Fibroblast of skin of back (primary cell): ENCODE measurements at places on chromosomes 5 and 9.

GRCh38 chr5:91929522-91929817 lies 546.4 kb upstream of the ARRDC3 start:
- no peak for DNase-seq

GRCh38 chr9:79623799-79624721 lies 52.3 kb downstream of the TLE4 start:
- no peak for DNase-seq

- DNase-seq: no peak
Observed at GRCh38 chr9:79741381-79741780, 169.6 kb downstream of the TLE4 start.

DNA sequence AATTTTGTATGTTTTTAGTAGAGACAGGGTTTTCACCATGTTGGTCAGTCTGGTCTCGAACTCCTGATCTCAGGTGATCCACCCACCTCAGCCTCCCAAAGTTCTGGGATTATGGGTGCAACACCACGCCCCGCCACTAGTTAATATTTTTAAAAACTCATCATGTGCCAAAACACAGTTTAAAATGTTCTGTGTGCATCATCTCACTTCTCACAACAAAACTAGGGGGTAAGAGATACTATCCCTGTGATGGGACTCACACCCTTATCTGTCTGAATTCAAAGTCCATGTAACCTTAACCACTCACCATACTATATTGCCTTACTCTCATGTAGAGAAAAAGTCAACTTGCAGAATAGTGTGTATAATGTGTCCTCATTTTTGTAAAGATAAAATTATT lies 2.6 kb downstream of the PKD2L2 start:
- DNase-seq: no peak

DNA sequence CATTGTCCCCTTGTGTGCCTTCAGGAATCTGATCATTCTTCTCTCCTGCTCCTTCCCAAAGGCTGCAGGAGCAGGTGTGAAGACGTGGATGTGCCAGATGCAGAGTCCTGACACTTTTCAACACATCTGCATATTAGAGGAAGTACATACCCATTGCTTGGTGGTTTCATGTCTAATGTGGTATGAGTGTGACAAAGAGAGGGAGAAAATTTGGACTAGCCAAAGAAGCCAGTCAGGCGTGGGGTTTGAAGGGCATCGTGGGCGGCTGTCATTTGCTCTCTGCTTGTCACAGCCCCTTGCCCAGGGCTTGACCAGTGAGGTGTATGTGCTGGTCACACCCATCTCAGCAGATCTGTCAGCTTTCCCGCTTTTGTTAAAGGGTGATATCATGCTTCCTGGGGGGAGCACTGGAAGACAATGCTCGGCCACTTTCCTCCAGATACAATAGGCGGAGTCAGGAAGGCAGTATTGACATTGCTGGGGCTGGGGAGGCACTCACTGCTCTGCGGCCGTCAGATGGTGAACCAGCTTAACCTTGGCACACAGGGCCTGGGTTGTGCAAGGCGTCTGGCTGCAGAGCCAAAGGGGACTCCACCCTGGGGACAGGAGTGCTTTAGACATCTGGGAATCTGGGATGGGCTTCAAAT lies 8.6 kb downstream of the TEK start:
- DNase-seq: peak; percentile 45

DNA sequence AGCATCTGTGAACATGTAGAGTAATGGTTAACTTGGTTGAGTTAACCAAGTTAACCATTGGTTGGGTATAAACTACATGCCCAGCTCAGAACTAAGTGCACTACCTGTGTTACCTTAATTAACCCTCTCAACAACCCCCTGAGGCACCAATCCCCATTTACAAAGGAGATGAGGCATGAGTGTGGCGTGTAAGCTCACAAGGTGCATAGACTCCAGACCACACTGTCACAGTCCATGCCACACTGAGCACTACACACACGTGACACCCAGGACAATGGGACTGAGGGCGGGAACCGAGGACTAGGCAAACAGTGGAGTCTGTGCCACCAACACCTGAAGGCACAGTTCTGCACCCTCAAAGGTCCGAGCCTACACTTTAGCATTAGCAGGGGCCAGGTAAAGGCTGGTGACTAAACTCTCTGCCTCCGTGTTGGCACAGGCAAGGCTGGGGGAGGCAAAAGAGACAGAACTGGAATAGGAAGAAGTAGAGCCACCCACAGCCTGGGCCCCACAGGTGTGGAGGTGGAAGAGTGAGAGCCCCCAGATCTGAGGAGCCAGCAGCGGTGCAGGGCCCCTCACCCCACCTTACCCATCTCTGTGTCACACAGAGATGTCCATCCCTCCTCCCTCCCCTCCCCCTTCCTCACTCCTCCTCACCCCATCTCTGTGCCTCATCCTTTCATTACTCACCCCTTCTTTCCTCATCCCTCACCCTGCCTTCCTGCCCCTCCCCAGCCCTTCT lies 2.2 kb upstream of the DNAJB5 start:
- no peak for DNase-seq

DNA sequence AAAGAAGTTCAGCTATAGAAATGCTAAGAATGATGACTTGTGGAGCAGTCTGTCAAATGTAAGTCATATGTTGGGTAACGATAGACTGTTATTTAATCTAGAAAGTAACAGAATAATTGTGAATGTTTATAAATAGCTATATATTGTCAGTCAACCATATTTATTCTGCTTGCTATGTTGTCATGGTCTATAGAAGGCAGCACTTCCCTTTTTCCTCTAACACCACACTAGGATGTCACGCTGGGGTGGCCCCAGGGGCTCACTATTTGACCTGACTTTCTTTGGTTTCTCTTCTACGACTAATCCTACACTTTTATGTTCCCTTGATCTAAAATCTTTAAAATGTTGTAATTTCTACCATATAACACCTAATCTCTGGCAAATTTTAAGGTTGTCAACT lies 20.5 kb downstream of the ERAP2 start:
- DNase-seq: no peak

DNA sequence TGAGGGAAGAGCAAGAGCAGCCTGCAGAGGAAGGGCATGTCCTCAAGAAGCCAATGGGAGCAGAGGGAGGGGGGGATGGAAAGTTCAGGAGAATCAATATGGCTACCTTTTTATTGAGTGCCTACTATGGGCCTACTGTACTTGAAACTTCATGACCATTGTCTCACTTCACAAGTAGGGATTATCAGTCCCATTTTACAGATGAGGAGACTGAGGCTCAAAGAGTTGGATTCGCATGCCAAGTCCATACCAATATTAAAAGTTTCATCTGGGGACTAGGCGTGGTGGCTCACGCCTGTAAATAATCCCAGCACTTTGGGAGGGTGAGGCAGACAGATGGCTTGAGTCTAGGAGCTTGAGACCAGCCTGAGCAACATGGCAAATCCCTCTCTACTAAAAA lies 40.0 kb downstream of the RFK start:
- no peak for DNase-seq

DNA sequence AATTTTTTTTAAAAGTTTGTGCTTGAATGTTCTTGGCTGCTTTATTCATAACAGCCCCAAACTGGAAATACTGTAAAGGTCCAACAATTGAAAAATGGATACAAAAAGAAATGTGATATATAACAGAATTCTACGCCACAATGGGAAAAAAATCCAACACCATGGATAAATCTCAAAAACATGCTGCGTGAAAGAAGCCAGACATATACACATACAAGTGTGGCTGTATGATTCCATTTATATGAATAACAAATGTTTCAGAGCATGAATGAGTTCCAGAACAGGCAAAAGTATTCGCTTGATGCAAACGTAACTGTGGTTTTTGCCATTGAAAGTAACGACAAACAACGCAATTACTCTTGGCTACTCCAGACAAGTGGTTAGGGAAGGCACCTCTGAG lies 7.2 kb upstream of the SFXN1 start:
- DNase-seq: no peak

DNA sequence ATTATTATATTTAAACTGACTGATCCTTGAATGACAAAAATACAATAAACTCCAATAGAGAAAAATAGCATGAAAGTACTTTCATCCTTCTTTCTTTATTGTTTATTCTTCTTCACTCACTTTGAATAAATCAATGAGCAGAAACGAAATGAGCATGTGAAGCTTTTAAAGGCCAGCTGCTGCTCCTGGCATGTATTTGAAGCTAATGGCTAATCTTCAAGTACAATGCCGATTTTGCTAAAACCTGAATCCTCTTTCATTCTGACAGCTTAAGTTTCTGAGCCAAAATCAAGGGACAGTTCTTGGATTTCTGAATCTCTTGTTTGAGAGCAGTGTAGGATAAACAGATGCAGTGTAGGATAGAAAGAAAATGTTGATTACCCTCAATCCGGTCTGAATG lies 237.3 kb downstream of the CDH10 start:
- DNase-seq: no peak

DNA sequence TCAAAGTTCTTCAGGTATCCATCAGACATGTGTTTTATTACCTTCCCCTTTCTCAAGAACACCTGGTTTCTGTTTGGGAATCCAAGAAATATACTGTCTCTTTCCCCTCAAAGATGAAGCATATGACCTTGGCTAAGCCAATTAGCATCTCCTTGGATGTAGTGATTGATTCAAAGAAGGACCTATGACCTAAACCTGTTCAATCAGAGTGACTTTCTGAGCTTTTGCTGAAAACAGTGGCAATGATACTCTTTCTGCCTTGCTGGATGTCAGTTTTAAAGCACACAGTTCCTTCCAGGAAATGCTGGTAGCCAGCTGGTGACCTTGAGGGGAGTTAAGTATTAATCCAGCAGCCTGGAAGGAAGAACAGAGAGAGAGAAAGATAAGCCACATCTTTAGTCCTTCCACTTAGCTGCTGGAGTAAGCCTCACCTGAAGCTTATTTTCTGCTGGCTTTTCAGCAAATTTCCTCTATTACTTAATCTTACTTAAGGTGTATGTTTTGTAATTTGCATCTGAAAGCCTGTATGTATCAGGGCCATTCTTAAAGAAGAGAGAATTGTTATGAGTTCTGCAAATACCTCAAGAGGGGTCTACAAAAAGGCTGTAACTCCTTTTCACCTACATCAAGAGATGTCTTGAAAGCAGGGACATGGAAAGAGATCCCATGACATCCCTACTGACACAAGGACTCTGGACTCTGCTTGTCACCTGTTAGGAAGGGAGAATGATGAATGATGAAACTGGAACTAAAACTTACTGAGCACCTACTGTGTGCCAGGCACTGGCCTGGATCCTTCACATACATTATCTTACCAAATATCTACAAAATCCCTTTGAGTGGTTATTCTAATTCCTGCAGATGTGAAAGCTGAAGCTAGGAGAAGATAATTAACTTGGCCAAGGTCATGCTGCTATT lies 35.2 kb upstream of the PIK3R1 start:
- DNase-seq: no peak

GRCh38 chr9:123796618-123797484 lies 133.1 kb downstream of the DENND1A start:
- peak; percentile 29 for DNase-seq

DNA sequence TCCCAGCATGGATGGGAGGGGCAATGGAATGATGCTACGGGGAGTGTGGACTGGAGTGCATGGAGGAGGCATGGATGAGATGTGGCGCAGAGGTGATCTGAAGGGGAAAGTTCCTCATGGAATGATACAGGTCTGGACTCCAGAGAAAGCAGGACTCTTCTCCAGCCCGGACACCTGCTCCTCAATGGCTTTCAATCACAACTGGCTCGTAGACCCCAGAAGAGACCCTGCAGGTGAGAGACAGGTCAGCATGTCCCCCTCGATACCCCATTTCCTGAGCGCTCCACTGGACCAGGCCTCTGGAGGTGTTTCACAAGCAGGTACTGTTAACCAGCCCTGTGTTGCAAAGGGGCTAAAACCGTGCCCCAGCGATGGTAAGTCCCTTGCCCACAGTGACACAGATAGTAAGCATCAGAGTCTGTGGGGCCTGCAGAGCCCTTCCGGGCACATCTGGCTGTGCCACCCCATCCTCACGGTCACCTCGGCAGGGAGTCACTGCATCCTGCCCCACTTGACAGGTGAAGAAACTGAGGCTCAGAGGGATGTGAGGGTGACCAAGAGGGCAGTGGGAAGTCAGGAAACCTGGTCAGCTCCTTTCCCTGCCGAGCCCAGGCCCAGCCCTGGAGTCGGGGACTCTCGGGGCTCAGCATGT lies 5.5 kb upstream of the DPM2 start:
- no peak for DNase-seq

DNA sequence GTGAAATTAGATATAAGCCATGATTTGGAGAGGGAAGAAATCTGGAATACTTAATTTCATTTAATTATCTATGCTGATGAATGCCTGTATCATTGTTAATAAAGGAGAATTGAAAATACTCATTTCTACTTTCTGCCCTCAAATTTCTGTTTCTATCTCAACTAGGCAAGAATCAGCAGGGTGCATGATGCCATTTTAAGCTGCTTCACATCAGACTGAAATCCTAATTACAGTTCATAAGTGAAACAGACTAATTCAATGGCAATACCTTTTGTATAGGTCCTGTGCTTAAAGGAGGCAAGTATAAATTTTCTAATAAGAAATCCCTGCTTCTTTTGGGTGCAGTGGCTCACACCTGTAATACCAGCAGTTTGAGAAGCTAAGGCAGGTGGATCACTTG lies 22.3 kb upstream of the TAL2 start:
- no peak for DNase-seq

DNA sequence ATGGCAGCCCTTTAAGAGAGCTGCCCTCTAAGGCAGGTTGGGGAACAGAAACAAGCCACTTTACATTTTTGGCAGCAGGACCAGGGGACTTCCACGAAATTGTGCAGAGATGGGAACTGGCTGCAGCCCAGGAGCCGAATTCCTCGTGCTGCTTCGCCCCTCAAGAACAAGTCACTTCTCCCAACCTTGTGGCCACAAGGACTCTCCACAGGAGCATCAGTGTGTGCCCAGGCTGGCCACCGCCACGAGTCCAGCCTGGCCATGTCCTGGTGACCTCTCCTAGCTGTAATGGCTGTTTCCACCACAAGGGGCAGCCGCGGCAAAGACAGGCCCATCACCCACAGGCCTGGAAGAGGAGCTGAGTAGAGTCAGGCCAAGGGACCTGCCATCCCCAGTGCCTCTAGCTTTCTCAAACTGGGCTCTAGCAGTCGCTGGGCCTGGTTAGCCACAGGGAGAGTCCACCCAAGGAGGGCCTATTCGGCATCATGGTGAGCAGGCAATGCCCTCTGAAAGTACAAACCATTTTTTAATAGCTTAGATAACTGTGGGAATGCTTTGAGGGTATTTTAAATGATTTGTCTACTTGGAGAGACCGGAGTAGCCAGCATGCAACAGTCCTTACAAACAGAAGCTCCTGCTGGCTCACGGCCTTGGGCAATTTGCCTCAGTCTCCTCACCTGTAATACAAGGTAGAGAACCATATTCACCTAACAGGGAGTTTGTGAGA lies 129.0 kb downstream of the COL23A1 start:
- DNase-seq: peak; percentile 57

GRCh38 chr5:144194144-144194543 lies 23.5 kb downstream of the KCTD16 start:
- no peak for DNase-seq

GRCh38 chr5:91178461-91178860 lies 204.7 kb downstream of the ARRDC3 start:
- no peak for DNase-seq

GRCh38 chr9:127913682-127914081 lies 3.2 kb downstream of the ST6GALNAC4 start:
- DNase-seq: no peak
